Chondrocyte (in vitro differentiated cells): ENCODE measurements at places on chromosomes 3 and 15. TPM values are rescaled to one million over a fixed set of nuclear protein-coding genes. Genes with fewer than 3 reads are reported as not detected.

Gene FANCD2OS
- total RNA-seq, result not detected in 3 replicates

DNA sequence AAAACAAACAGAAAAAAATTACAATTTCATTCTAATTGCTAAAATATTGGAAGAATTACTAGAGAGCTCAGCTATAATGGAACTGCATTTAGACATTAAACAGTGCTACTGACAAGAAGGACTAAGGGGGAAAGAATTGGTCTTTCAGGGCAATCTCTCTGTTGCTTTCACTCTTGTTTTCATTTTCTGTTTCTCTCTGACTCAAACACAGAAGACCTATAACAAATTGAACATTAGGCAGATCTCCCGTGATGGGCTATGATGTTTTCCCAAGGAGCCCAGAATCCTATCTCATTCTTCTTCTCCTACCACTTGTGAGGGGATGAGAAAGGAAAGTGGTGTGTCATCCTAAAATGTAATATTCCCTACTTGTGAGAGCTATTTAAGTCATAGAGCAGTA lies 358.0 kb upstream of the TGFBR2 start:
- H3K27ac ChIP-seq, result no peak overlapping the region
- DNase-seq, result no peak
- H3K27me3 ChIP-seq, result no peaks in the 10 kb centered on the region
- H3K4me1 ChIP-seq, result no peaks in the 10 kb centered on the region
- H3K4me3 ChIP-seq, result no peak overlapping the region
- H3K36me3 ChIP-seq, result no peaks in the 10 kb centered on the region

GRCh38 chr3:38127611-38128302 lies 9.2 kb downstream of the ACAA1 start:
- no peaks in the 10 kb centered on the region for H3K27me3 ChIP-seq
- peaks cover 41% of the 10 kb centered on the region for H3K36me3 ChIP-seq
- H3K4me1 ChIP-seq, result no peaks in the 10 kb centered on the region

DNA sequence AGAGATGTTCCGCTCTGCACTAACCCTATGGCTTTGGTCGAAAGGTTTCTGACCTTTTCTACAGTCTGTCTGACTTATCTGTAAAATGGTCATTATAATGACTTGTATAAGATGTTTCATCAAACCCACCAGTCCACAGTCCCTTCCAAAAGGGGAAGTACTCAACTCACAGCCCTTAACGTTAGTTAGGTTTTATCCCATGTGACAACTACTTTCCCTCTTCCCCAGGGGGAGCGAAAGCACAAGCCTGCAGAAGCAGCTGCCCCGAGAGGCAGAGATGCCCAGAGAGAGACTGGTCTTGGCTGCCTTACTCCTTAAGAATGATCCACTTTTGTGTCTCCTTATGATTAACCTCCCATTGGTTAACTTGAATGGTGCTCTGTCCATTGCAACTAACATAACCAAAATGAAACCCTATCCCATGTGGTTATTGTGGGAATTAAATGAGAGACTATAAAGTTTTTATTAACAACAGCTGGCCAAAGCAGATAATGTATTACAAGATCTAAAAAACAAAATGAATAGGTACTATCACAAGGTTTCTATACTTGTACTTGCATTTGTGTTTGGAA lies 6.4 kb downstream of the ASTE1 start:
- no peaks in the 10 kb centered on the region for H3K27me3 ChIP-seq
- DNase-seq, result no peak
- H3K4me3 ChIP-seq, result no peak overlapping the region

- H3K36me3 ChIP-seq, result peaks cover 1% of the 10 kb centered on the region
- H3K4me1 ChIP-seq, result no peaks in the 10 kb centered on the region
- peaks cover 64% of the 10 kb centered on the region for H3K27me3 ChIP-seq
- no peak overlapping the region for H3K4me3 ChIP-seq
Measured at GRCh38 chr3:12005951-12006625, 1.9 kb downstream of the SYN2 start.

- peak overlapping the region; percentile 74 for H3K27ac ChIP-seq
- H3K4me1 ChIP-seq, result peaks cover 52% of the 10 kb centered on the region
- peaks cover 20% of the 10 kb centered on the region for H3K36me3 ChIP-seq
- H3K4me3 ChIP-seq, result peak overlapping the region; percentile 81
Measured at GRCh38 chr3:48684480-48685143, 1.1 kb downstream of the NCKIPSD start.

DNA sequence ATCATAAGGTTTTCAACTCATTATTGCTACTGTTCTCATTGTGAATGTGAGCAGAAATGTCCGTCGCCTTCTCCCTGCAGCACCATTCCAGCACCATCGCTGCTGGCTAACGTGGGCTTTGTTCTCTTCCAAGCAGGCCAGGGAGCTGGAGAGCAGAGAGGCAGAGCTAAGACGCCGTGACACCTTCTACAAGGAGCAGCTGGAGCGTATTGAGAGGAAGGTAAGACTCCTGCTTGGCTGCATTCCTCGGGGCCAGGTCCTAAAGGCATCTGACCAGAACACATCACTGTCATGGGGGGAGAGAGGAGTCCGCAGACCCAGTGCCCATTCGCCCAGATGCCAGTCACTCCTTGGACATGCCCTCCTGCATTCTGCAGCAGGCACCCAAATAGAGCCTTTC lies 130.4 kb upstream of the PLXNA1 start:
- H3K27ac ChIP-seq, result no peak overlapping the region
- H3K4me3 ChIP-seq, result no peak overlapping the region
- no peaks in the 10 kb centered on the region for H3K36me3 ChIP-seq

- H3K27me3 ChIP-seq, result no peaks in the 10 kb centered on the region
- H3K4me3 ChIP-seq, result no peak overlapping the region
- H3K4me1 ChIP-seq, result peaks cover 32% of the 10 kb centered on the region
- DNase-seq, result no peak
- no peaks in the 10 kb centered on the region for H3K36me3 ChIP-seq
- no peak overlapping the region for H3K27ac ChIP-seq
Measured at GRCh38 chr3:150324245-150324644, 83.9 kb upstream of the TSC22D2 start.

GRCh38 chr3:59880717-59881116 lies 830.9 kb upstream of the CFAP20DC start:
- peaks cover 21% of the 10 kb centered on the region for H3K4me1 ChIP-seq
- no peaks in the 10 kb centered on the region for H3K36me3 ChIP-seq
- peaks cover 3% of the 10 kb centered on the region for H3K27me3 ChIP-seq
- H3K4me3 ChIP-seq, result no peak overlapping the region

GRCh38 chr3:112197131-112197530 lies 64.1 kb upstream of the GCSAM start:
- H3K36me3 ChIP-seq, result peaks cover 9% of the 10 kb centered on the region
- DNase-seq, result no peak
- no peak overlapping the region for H3K27ac ChIP-seq
- no peak overlapping the region for H3K4me3 ChIP-seq
- no peaks in the 10 kb centered on the region for H3K4me1 ChIP-seq

Gene SKOR1
- 0.15 to 0.27 TPM (median 0.22 TPM) in 3 replicates for total RNA-seq

GRCh38 chr15:33874156-33874555 lies 94.1 kb upstream of the CHRM5 start:
- no peak overlapping the region for H3K4me3 ChIP-seq
- peaks cover 4% of the 10 kb centered on the region for H3K36me3 ChIP-seq
- no peaks in the 10 kb centered on the region for H3K27me3 ChIP-seq
- peaks cover 3% of the 10 kb centered on the region for H3K4me1 ChIP-seq

Gene MYH15
- 0.05 to 0.17 TPM (median 0.05 TPM) in 3 replicates for total RNA-seq

DNA sequence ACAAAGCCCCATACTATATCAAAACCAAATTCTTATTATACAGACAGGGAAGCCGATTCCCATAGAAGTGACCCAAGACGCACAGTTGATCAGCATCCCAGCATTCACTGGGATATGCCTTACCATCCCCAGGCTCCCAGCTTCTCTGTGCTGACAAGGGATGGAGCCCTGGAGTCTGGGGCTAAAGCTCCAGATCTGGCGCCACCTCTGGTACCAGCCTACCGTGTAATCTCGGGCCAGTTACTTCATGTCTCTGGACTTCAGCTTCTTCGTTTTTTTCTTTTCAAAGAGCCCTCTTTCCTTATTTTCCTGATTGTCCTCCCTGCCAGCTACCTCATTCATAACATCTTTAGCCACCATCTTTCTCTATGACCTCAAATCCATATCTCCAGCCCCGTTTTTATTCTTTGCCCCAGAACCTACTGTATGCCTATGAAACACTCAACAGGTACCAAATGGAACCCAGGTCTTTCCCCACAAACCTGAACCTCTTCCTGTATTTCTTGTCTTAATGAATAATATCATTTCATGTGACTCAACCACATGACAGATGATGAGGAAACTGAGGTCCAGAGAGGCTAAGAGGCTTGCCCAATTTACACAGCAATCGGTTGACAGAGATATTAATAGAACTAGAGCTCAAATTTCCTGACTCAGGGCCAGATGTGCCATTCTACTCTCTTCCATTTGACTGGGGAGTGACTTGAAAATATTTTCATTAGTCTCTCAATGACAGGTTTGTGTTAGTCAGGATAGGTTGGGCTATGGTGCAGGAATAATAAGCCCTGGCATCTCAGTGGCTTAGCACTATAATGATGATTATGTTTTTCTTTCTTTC lies 85.4 kb upstream of the TLE3 start:
- no peak for DNase-seq
- no peak overlapping the region for H3K4me3 ChIP-seq
- no peak overlapping the region for H3K27ac ChIP-seq
- peaks cover 3% of the 10 kb centered on the region for H3K4me1 ChIP-seq

DNA sequence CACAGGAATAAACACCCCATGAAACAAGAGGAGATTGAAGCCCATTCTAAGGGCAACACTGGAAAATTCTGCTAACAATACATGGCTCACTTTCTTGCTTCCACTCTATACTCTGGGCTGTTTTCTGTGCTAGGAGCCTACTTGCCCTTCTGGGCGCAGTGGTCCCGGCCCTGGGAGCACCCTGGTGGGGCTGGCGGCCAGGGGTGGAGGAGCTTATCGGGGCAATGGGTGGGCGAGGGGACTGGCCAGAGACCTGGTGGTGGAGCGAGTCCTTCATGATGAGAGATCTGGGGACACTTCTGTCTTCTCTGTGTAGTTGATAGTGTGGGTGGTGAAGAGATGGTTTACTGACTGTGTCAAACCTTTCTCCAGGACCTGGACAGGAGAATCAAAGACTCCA lies 1128.5 kb downstream of the TBL1XR1 start:
- H3K36me3 ChIP-seq, result peaks cover 1% of the 10 kb centered on the region
- H3K27me3 ChIP-seq, result no peaks in the 10 kb centered on the region
- no peak overlapping the region for H3K27ac ChIP-seq
- H3K4me3 ChIP-seq, result no peak overlapping the region

DNA sequence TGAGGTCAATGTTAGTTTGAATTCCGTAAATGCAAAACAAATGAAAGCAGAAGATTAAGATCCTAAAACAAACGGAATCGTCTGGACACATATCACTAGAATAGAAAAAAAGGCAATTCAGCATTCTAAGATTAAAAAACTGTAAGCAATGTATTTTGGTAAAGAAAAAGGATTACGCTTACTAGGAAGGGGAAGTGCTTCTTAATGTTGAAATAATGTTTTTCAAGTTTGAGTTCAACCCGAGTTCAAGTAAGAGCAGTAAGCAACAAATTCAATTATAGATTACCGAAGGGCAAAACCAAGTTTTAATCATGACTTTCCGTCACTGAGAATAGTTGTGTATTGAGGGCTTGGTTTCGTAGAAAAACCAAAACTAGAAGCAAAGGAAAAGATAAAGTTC lies 637 bp downstream of the CIP2A start:
- H3K4me1 ChIP-seq, result peaks cover 37% of the 10 kb centered on the region
- no peaks in the 10 kb centered on the region for H3K36me3 ChIP-seq
- peak overlapping the region; percentile 100 for H3K27ac ChIP-seq
- no peak for DNase-seq

Gene CHRD
- 1.4 to 4.7 TPM (median 1.5 TPM) in 3 replicates for total RNA-seq

DNA sequence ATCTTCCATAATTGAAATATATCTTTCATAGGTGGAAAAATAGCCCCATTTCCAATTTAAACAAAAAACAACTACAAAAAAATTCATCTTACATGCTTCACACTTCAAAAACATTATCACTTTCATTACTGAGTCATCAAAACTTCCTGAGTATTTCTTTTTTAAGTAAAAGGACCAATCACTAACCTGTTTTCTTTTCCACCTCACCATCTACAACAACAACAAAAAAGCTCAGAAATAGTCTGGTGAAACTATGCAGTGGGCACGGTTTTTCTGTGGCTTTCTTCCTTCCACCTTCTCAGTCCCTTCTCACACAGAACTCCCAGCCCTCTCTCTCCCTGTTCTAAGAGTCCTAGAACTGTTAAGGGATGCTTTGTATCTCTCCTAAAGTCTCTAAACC lies 20.3 kb upstream of the TNIK start:
- no peaks in the 10 kb centered on the region for H3K27me3 ChIP-seq
- no peak overlapping the region for H3K4me3 ChIP-seq
- no peaks in the 10 kb centered on the region for H3K36me3 ChIP-seq
- peaks cover 8% of the 10 kb centered on the region for H3K4me1 ChIP-seq

- peak overlapping the region; percentile 64 for H3K27ac ChIP-seq
- DNase-seq, result no peak
- peaks cover 30% of the 10 kb centered on the region for H3K4me1 ChIP-seq
- no peak overlapping the region for H3K4me3 ChIP-seq
- H3K36me3 ChIP-seq, result no peaks in the 10 kb centered on the region
Measured at GRCh38 chr3:79415356-79415755, 352.4 kb downstream of the ROBO1 start.

DNA sequence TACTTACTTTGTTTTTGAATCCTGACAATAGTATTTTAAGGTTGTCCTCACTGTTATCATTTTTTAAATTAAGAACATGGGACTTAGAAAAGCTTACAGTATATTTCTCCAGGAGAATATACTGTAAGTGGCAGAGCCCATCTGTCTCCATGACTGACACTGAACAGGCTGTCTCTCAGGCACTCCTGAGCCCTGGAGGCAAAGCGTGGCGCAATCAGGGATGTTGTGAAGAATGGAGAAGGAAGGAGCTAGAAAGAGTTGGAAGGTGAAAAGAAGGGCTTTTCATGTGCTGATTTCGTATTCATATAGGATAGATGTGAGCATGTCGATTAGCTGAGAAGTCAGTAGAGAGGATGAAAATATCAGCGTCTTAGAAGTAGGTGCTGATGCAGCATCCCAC lies 41.5 kb downstream of the FGF12 start:
- H3K36me3 ChIP-seq, result no peaks in the 10 kb centered on the region
- no peaks in the 10 kb centered on the region for H3K27me3 ChIP-seq
- DNase-seq, result no peak
- H3K4me3 ChIP-seq, result no peak overlapping the region
- H3K27ac ChIP-seq, result no peak overlapping the region

DNA sequence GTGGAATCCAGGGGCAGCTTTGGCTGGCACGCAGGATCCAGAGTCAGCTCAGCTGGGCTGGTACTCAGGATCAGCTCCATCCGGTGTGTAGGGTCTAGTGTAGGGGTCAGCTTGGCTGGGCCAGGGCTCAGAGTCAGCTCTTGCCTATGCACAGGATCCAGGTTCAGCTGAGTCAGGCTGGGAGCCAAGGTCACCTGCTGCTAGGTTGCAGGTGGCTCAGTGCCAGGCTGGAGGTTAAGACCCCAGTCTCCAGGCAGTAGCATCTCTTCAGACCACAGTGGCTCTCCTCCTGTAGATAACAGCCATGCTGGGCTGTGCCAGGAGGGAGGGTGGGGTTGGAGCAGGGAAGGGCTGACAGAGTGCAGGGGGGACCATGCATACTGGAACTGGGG lies 1.8 kb downstream of the HYAL3 start:
- no peak for DNase-seq
- no peaks in the 10 kb centered on the region for H3K36me3 ChIP-seq
- no peaks in the 10 kb centered on the region for H3K27me3 ChIP-seq
- H3K27ac ChIP-seq, result no peak overlapping the region
- H3K4me3 ChIP-seq, result no peak overlapping the region

- DNase-seq, result no peak
- no peak overlapping the region for H3K4me3 ChIP-seq
- H3K36me3 ChIP-seq, result no peaks in the 10 kb centered on the region
- H3K4me1 ChIP-seq, result no peaks in the 10 kb centered on the region
- no peaks in the 10 kb centered on the region for H3K27me3 ChIP-seq
Measured at GRCh38 chr3:44074181-44074580, 167.5 kb upstream of the TOPAZ1 start.
